ENCODE measurements at places on chromosomes 2 and 18. TPM values are rescaled to one million over a fixed set of nuclear protein-coding genes. Genes with fewer than 3 reads are reported as not detected.
A peak's percentile ranks its signal among the peaks of the same experiment; 100 is the strongest.

DNA sequence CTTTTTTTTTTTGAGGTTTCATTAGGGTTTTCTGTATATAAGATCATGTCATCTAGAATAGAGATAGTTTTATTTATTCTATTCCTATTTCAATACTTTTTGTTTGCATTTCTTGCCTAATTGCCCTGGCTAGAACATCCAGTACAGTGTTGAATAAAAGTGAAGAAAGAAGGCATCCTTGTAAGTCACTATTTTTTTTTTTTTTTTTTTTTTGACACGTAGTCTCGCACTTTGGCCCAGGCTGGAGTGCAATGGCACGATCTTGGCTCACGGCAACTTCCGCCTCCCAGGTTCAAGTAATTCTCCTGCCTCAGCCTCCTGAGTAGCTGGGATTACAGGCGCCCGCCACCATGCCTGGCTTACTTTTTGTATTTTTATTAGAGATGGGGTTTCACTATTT lies 27.8 kb upstream of the RANBP2 start:
- H3K4me1 ChIP-seq = no peaks in the 10 kb centered on the region
- no peaks in the 10 kb centered on the region for H3K36me3 ChIP-seq

Gene SLC9A4
- 0.12 TPM for total RNA-seq

GRCh38 chr2:209977386-209978239 lies 24.8 kb upstream of the RPE start:
- no peaks in the 10 kb centered on the region for H3K36me3 ChIP-seq
- no peaks in the 10 kb centered on the region for H3K4me1 ChIP-seq
- no peak overlapping the region for H3K27ac ChIP-seq
- DNase-seq = no peak

- H3K36me3 ChIP-seq = peaks cover 5% of the 10 kb centered on the region
- peak overlapping the region; percentile 35 for H3K27ac ChIP-seq
- H3K27me3 ChIP-seq = no peaks in the 10 kb centered on the region
- no peak for DNase-seq
Measured at GRCh38 chr2:105925390-105925789, 180.7 kb downstream of the NCK2 start.

DNA sequence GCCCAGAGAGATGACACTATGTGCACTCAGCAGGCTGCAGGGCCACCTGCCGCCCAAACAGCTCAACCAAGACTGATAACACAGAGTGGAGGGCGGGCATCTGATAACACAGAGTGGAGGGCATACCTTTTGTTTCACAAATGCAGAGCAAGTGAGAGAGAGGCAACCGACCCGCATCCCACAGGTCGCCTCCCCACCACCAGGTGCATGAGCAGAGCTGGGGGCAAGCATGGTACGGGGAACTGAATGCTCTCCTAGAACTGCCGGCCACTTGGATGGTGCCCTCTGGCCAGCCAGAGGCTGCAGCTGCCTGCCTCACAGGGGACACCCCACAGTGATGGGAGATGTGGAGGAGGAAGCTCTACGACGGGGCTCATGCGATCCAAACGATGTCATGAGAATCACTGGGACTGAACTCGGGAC lies 49.5 kb downstream of the ANO7 start:
- H3K27me3 ChIP-seq = no peaks in the 10 kb centered on the region
- H3K27ac ChIP-seq = peak overlapping the region; percentile 61
- peaks cover 2% of the 10 kb centered on the region for H3K4me1 ChIP-seq
- peaks cover 24% of the 10 kb centered on the region for H3K36me3 ChIP-seq
- no peak overlapping the region for H3K4me3 ChIP-seq

GRCh38 chr2:12930391-12930790 lies 213.7 kb downstream of the TRIB2 start:
- no peak for DNase-seq
- no peak overlapping the region for H3K4me3 ChIP-seq
- peaks cover 29% of the 10 kb centered on the region for H3K4me1 ChIP-seq
- no peak overlapping the region for H3K27ac ChIP-seq

GRCh38 chr2:54085069-54085468 lies 30.3 kb upstream of the ACYP2 start:
- H3K27me3 ChIP-seq = no peaks in the 10 kb centered on the region
- no peak for DNase-seq

GRCh38 chr2:151230627-151231140 lies 31.0 kb downstream of the RBM43 start:
- peaks cover 2% of the 10 kb centered on the region for H3K36me3 ChIP-seq
- H3K27me3 ChIP-seq = peaks cover 10% of the 10 kb centered on the region
- no peak overlapping the region for H3K4me3 ChIP-seq
- DNase-seq = no peak
- peaks cover 5% of the 10 kb centered on the region for H3K4me1 ChIP-seq

Gene SP3
- 123 TPM for total RNA-seq

Gene IL1A
- 0.35 TPM for total RNA-seq

GRCh38 chr2:54954705-54955357 lies 95.4 kb downstream of the RTN4 start:
- peaks cover 3% of the 10 kb centered on the region for H3K27me3 ChIP-seq

DNA sequence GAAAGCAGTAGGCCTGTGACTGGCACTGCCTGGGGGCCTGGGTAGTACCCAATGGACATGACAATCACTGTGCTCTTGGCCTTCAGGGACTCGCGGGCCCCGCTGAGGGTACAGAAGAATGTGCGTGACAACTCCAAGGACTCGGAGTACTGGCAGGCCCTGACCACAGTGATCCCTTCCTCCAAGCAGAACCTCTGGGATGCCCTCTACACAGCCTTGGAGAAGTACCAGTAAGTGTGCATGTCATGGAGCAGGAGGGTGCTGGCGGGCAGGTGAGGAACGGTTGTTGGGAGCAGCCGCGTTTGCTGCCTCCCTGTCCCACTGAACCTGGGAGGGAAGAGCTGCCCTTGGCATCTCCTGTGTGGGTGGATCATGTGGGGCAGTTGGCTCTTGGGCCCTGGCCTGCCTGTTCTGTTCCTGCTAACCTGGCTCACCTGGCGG lies 23.3 kb downstream of the OTOF start:
- no peak overlapping the region for H3K4me3 ChIP-seq
- peaks cover 7% of the 10 kb centered on the region for H3K36me3 ChIP-seq
- H3K27me3 ChIP-seq = peaks cover 21% of the 10 kb centered on the region
- no peak overlapping the region for H3K27ac ChIP-seq
- H3K4me1 ChIP-seq = peaks cover 3% of the 10 kb centered on the region

DNA sequence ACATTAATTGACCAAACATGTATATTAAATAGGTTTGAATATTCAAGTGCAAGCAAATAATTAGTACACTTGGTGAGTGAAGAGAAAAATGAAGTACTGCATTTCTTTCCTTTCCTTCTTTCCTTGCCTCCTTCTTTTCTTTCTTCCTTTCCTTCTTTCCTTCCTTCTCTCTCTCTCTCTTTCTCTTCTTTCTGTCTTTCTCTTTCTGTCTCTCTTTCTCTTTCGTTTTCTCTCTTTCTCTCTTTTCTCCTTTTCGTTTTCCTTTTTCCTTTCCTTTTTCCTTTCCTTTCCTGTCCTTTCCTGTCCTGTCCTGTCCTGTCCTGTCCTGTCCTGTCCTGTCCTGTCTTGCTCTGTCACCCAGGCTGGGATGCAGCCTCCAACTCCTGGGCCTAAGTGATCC lies 119.6 kb downstream of the SH3RF3 start:
- H3K36me3 ChIP-seq = peaks cover 2% of the 10 kb centered on the region
- peaks cover 2% of the 10 kb centered on the region for H3K4me1 ChIP-seq
- no peak overlapping the region for H3K4me3 ChIP-seq
- DNase-seq = no peak
- no peak overlapping the region for H3K27ac ChIP-seq
- peaks cover 25% of the 10 kb centered on the region for H3K27me3 ChIP-seq

GRCh38 chr2:233489666-233490065 lies 76.9 kb downstream of the USP40 start:
- DNase-seq = no peak
- H3K4me3 ChIP-seq = no peak overlapping the region
- H3K27ac ChIP-seq = no peak overlapping the region
- H3K27me3 ChIP-seq = no peaks in the 10 kb centered on the region

DNA sequence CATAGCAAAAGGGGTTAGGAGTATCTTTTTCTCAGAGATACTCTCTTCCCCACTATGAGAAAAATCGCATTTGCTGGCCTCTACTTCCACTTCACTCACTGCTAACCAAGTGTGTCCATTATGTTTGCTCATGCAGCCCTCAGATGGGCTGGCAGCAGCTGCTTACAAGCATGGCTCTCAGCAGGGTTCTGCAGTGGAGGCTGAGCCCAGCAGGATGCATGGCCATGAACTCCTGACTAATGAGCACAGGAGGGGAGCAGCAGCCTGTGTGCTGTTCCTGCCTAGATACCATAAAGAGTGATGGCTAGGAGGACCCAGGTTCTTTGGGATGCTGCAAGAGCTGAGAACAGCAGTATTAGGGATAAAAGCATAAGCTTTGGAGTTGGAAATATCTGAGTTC lies 316.9 kb upstream of the THSD7B start:
- H3K27me3 ChIP-seq = peaks cover 61% of the 10 kb centered on the region

GRCh38 chr2:105765415-105766299 lies 20.9 kb downstream of the NCK2 start:
- H3K4me3 ChIP-seq = peak overlapping the region; percentile 61
- H3K4me1 ChIP-seq = peaks cover 68% of the 10 kb centered on the region
- peaks cover 2% of the 10 kb centered on the region for H3K36me3 ChIP-seq
- peak overlapping the region; percentile 99 for H3K27ac ChIP-seq
- DNase-seq = no peak
- no peaks in the 10 kb centered on the region for H3K27me3 ChIP-seq

GRCh38 chr2:48312126-48312525 lies 217.8 kb upstream of the STON1 start:
- peaks cover 13% of the 10 kb centered on the region for H3K4me1 ChIP-seq
- no peak for DNase-seq
- H3K27ac ChIP-seq = peak overlapping the region; percentile 61
- H3K4me3 ChIP-seq = no peak overlapping the region
- H3K27me3 ChIP-seq = no peaks in the 10 kb centered on the region
- peaks cover 6% of the 10 kb centered on the region for H3K36me3 ChIP-seq

DNA sequence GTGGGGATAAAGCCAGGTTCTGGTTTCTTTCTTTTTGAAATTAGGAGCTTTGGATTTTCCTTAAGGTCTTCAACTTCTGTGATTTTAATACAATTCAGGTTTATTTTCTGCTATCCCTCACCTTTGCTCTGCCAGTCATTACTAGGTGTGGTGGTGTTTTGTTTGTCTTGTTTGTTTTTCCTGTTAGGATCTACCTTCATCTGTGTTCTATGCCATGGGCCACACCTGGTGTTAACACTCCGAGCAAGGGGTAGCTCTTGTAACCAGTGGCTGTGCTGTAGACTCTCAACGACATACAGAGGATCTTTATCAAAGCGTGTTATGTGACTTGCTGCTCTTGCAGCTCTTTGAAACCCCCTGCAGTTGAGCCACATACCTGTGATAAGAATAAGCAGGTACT lies 38.6 kb downstream of the MGAT5 start:
- no peak for DNase-seq
- peaks cover 4% of the 10 kb centered on the region for H3K36me3 ChIP-seq
- H3K4me1 ChIP-seq = peaks cover 22% of the 10 kb centered on the region

Gene TXNDC2
- not detected for total RNA-seq
